ENCODE measurements at places on chromosomes 13 and 19.

DNA sequence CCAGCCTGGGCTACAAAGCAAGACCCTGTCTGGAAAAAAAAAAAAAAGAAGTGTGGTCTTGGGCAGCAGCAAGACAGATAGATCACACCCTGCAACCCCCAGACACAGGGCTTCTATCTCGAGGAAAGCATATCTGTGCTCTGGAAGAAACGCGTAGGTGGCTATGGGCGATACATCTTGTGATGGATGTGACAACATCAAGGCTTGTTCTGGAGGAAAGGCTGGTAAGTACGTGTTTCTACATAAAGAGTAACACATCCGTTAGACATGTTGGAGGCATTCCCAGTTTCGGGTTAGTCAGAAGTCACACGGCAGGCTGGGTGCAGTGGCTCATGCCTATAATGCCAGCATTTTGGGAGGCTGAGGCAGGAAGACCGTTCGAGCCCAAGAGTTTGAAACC lies 6.6 kb upstream of the DHDH start:
- no peak for DNase-seq

DNA sequence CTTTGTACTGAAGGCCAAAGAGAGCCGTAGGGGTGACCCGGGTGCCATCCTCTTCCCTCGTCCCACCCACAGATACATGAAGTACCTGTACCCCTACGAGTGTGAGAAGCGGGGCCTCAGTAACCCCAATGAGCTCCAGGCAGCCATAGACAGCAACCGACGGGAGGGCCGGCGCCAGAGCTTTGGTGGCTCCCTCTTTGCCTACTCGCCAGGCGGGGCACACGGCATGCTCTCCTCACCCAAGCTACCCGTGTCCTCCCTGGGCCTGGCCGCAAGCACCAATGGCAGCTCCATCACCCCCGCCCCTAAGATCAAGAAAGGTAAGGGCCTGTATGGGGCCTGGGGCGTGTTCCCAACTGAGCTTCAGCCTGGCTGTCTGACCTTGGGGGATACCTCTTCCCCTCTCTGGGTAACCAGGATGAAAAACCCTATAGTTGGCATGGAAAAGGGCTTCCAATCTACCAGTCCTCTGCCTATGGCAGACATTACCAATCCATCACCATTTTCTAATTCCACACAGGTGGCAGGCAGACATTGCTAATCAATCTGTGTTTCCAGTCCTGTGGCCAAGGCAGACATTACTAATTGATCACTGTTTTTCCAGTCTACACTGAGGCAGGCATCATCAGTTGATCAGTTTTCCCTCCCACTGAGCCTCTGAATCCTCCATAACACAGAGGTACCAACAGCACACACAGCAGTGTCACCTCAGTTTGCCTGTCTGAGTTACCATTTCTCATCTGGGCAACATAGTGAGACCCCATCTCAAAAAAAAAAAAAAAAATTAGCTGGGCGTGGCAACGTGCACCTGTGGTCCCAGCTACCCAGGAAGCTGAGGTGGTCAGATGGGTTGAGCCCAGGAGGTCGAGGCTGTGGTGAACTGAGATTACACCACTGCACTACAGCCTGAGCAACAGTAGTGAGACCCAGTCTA lies 19.1 kb upstream of the WDR18 start:
- DNase-seq = no peak

DNA sequence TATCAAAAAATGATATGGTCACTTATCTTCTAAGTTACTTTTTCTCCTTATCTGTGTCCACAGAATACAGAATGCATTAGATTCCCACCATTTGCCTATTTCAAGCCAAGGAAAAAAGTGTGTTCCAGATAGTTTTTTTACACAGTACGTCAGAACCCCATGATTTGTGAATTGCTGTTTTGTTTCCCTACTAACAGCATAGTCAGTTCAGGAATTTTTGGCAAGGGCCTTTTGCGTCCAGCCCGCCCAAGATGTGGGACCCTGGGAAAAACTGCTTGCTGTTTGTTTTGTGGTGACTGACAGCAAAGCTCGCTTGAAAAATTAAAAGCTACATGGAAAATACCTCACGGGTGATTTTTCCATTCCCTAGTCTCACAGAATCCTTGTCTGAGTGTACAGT lies 20.4 kb upstream of the FAM216B start:
- peak; percentile 63 for DNase-seq

GRCh38 chr19:19056636-19057275 lies 7.0 kb upstream of the SLC25A42 start:
- DNase-seq = no peak

DNA sequence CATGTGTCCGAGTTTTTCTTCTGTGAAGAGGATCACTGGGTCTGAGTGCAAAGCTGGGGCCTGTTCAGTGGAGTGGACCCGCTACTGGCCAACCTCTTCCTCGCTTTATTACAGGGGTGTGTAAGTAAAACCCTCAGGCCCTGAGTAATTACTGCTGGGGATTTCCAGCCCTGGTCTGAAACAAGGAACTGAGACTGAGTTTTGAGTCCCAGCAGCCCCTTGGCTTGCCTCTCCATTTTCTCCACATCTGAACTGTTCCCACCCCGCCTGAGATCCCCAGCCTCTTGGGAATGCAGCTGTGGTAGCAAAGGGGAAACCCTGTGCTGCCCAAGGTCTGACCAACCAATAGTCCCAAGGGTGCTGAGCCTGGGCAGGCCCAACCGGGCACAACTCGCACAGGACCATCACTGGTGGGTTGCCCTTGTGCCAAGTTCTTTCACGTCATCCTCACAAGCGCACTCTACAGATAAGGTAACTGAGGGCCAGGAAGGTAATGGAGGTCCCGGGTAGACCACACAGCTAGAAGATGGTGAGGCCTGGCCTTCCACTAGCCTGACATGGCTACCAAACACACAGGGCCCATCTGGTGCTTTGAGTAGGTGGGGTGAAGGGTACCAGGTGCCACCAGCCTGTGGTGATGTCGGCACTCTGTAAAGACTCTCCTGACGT lies 13.7 kb upstream of the SLC35E1 start:
- DNase-seq = no peak
